Myometrial cell (primary cell): ENCODE measurements at places on chromosomes 7 and 10. TPM values are rescaled to one million over a fixed set of nuclear protein-coding genes. Genes with fewer than 3 reads are reported as not detected.

The CNPY1 gene
- not detected in 2 replicates for total RNA-seq

The DLX5 gene
- total RNA-seq: not detected in 2 replicates

The MOGAT3 gene
- not detected in 2 replicates for total RNA-seq

The ADRB1 gene
- total RNA-seq: not detected in 2 replicates

The SFXN3 gene
- 48.7 and 61.7 TPM in 2 replicates for total RNA-seq

The CYP2C18 gene
- not detected in 2 replicates for total RNA-seq

The PRF1 gene
- not detected in 2 replicates for total RNA-seq

The PPP1R17 gene
- total RNA-seq: not detected in 2 replicates

The SERPINE1 gene
- total RNA-seq: 1,908 and 2,020 TPM in 2 replicates

The LRRC18 gene
- not detected in 2 replicates for total RNA-seq

The AKR1D1 gene
- not detected in 2 replicates for total RNA-seq

The FIS1 gene
- total RNA-seq: 232 and 308 TPM in 2 replicates

The DGKB gene
- under 0.01 and 0.89 TPM in 2 replicates for total RNA-seq

The ELOVL3 gene
- not detected in 2 replicates for total RNA-seq

The AGAP6 gene
- total RNA-seq: 2.0 and 4.3 TPM in 2 replicates

The ADARB2 gene
- not detected in 2 replicates for total RNA-seq

The RALA gene
- 16.7 and 19.0 TPM in 2 replicates for total RNA-seq

The ZNF25 gene
- 4.3 and 5.5 TPM in 2 replicates for total RNA-seq

The ACTA2 gene
- total RNA-seq: 211 and 251 TPM in 2 replicates

The FAM131B gene
- total RNA-seq: 0.53 and 1.2 TPM in 2 replicates

The AS3MT gene
- total RNA-seq: 6.4 and 7.5 TPM in 2 replicates

The IFIT1 gene
- total RNA-seq: 23.1 and 36.3 TPM in 2 replicates

The RPA3 gene
- total RNA-seq: 41.3 and 41.5 TPM in 2 replicates

The LIPJ gene
- total RNA-seq: under 0.01 TPM in 1 of 2 replicates, not detected in the other

The CALML3 gene
- total RNA-seq: not detected in 2 replicates

The SLC13A4 gene
- total RNA-seq: not detected in 2 replicates

The SYT15 gene
- total RNA-seq: not detected in 2 replicates

The SORCS3 gene
- total RNA-seq: not detected in 2 replicates

The TCERG1L gene
- total RNA-seq: not detected in 2 replicates

The FZD8 gene
- 1.8 and 2.0 TPM in 2 replicates for total RNA-seq

The ALOX5 gene
- total RNA-seq: not detected in 2 replicates
